Mesendoderm (in vitro differentiated cells): ENCODE measurements at places on chromosomes 2 and 18.
A peak's percentile ranks its signal among the peaks of the same experiment; 100 is the strongest.

GRCh38 chr2:42743659-42743990 lies 20.3 kb downstream of the OXER1 start:
- DNase-seq = no peak

GRCh38 chr18:33755391-33755790 lies 177.4 kb downstream of the ASXL3 start:
- DNase-seq = no peak

DNA sequence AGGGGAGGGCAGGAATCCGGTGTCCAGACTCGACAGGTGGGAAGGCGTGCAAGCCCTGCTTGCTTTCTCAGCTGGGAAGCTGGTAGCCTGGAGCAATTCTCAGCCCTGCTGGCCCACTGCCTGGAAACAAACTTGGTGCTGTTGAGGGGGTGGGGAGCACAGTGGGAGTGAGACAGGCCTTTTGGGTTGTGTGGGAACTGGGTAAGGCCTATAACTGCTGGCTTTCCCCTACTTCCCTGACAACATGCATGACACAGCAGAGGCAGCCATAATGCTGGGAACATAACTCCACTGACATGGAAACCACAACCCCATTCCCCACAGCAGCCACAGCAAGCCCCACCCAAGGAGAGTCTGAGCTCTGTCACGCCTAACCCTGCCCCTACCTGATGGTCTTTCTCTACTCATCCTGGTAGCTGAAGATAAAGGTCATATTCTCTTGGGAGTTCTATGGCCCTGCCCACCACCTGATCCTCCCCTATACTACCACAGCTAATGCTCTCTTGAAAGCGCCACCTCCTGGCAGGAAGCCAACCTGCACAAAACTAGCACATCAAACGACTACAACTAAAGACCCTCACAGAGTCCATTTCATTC lies 122.9 kb upstream of the ACVR1C start:
- DNase-seq = peak; percentile 79

- DNase-seq = no peak
Measured at GRCh38 chr2:15511686-15512085, 49.4 kb downstream of the NBAS start.

DNA sequence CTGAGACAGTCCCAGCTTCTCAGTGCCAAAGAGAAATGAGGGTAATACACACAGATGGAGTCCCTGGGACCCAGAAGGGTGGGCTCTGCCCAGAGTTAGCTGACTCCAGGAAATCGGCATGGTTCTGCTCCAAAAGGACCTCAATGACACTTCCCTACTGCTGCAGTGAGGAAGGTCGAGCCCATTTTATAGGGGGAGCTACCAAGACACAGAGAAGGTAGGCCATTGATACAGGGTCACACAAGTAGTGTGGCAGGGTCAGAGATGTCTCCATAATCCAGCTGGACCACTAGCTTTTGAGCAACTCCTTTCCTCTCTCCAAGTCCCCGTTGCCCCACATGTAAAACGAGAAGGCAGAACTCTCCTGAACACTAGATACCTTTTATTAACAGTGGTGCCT lies 276.9 kb downstream of the MYCN start:
- DNase-seq = no peak

- DNase-seq = no peak
Measured at GRCh38 chr2:23483791-23484190, 98.8 kb downstream of the KLHL29 start.

DNA sequence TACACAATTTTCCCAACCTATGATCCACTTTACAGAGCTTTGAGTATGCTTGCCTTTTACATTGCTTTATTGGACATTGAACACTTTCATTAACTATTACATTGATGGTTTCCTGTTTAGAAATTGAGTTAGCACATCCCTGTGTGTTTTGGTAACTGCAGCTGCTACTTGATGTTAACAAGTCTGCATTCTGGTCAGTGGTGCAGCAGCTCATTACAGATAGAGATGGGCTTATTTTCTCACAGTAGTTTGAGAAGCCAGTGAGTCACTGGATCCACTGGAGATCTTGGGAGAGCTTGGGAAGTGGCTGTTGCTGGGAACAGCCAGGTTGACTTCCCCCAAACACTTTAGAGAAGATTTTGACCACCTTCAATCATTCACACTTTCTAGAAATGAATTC lies 150.5 kb downstream of the ARHGAP15 start:
- no peak for DNase-seq

GRCh38 chr2:239143858-239144712 lies 256.7 kb downstream of the HDAC4 start:
- DNase-seq = peak; percentile 69

DNA sequence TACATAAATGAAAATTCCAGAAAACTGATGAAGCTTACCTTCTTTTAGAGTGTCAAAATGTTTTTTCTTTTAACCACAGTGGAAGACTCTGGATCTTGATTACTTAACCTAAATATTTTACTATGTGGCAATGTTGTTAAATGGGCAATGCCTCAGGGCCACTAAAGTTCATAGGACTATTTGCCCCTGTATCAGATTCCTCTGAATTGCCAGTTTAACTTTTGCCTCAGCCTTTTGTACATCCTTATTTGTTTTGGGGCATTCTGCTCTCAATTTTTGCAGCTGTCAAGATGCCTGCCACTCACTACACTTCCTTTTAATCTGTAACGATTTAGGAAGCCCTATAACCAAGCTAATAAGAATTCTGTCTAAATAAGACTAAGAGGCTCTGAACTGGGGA lies 31.7 kb upstream of the SERTAD2 start:
- DNase-seq = no peak

- no peak for DNase-seq
Measured at GRCh38 chr18:23683671-23684070, 5.6 kb upstream of the LAMA3 start.

DNA sequence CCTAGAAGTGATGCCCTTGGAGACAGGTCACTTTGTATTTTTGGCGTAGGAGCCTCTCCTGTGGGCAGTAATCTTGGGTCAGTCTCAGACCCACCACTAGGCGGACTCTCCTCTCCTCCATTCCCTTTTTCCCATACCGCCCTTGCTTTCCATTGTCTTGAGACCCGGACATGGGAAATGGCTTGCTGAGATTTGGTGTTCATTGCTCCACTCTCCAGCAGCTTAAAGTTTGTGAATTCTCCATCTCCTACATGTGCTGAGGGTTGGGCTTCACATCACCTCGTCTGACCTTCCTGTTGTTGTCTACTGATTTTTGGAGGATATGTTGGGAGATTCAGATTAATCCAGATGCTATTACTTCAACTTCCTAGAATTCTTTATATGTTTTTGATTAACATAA lies 159.2 kb upstream of the RAB12 start:
- peak; percentile 80 for DNase-seq

DNA sequence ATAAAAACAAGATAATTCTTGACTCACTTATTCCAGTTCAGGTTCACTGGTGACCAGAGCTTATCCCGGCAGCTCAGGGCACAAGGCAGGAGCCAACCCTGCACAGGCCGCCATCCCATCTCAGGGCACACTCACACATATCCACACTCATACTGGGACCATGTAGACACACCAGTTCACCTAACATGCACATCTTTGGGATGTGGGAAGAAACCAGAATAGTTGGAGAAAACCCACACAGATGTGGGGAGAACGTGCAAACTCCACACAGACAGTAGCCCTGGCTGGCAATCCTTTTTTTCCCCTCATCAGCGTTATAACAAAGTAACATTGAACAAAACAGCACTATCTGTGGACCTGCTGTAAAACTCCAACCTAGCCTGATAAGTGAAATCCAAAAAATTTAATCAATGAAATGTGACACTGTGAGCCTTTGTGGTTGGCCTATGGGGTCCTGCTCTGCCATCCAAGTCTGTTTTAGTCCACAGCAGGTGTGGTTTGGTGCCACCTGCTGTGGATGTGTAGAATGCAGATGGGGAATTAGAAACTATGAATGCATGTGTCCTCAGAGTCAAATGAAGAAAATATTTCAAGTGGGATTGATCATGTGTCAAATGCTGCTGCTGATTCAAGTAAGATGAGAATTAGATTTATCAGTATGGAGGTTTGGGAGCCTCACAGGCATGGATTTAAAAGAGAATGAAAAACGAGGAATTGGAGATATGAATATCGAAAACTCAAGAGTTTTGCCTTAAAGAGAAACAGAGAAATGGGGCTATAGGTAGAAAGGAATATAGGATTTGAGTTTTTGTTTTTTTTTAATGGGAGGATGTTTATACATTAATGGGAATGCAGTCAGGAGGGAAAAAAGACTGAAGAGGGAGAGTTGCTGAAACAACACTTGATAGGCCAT lies 47.0 kb downstream of the UGP2 start:
- peak; percentile 85 for DNase-seq

GRCh38 chr2:226273440-226273839 lies 526.2 kb downstream of the IRS1 start:
- DNase-seq = no peak

DNA sequence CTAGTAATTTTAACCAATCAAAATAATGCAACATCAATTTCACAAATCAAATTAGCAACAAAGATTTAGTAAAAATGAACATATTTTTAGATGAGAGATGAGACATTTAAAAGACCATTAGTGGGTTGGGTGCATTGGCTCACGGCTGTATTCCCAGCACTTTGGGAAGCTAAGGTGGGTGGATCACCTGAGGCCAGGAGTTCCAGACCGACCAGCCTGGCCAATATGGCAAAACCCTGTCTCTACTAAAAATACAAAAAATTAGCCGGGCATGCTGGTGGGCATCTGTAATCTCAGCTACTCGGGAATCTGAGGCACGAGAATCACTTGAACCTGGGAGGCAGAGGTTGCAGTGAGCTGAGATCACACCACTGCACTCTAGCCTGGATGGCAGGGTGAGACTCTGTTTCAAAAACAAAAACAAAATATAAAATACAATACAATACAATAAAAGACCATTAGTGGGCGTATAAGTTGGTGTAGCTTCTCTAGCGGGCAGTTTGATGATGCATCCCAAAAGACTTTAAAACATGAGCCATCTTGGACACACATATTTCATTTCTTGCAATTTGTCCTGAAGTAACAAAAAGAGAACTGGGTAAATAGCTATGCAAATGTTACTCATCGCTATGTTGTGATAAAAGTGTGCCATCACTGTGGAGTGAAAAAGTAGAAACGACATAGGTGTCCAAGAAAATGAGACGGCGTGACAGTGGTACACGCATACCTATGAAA lies 101.8 kb downstream of the COL6A3 start:
- DNase-seq = no peak

- peak; percentile 8 for DNase-seq
Measured at GRCh38 chr2:105397953-105398335, 907 bp downstream of the FHL2 start.

DNA sequence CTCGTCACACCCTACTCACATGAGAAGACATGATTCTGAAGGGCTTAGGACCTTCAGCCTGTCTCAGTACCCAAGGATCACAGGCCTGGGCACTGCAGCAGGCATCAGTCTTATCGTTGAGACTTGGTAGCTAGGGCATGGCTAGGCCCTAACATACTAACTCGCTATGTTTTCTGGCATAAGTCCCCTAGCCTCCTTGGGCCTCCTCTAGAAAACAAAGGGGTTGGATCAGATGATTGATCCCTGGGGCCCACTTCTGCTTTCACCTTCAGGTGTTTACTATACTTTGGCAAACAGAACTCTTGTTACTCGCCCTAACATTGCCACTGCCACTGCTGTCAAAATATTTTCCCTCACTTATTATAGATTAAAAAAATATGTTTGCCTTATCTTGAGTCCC lies 44.2 kb downstream of the VSNL1 start:
- no peak for DNase-seq

DNA sequence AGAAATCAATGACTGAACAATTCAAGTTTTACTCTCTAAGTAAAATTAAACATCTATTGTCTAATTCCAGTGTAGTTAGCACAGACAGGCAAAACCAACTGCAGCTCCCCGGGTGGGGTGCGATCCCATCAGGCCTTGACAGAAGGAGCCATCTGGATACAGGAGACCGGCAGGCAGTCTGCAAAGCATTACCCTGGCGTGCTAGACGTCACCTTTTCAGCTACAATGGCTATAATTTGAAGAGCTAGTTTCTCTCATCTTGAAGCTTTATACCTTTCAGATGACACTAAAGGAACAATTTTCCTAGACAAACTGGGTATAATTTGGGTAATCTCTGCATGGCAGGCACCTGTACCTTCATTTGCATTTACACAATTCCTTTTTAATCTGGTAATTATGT lies 761.5 kb upstream of the SOX11 start:
- no peak for DNase-seq

- no peak for DNase-seq
Measured at GRCh38 chr2:41913921-41914609, 133.8 kb upstream of the PKDCC start.

DNA sequence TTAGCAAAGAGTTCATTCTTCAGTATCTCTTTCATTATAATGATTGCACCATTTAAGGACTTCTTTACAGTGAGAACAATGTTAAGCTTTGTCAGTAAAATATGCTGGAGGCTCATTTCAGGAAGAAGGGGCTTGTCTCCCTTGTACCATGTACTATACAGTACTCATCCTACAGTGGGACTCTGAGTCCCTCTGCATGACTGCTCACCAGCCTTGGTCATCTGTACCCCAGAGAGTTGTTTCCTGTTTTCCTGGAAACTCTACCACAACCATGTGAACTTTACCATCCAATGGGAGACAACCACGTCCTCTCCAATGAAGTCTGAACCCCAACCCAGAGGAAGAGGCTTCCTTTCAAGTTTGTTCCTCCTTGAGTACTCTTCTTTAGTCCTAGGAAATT lies 1171.1 kb upstream of the CRIM1 start:
- DNase-seq = no peak

DNA sequence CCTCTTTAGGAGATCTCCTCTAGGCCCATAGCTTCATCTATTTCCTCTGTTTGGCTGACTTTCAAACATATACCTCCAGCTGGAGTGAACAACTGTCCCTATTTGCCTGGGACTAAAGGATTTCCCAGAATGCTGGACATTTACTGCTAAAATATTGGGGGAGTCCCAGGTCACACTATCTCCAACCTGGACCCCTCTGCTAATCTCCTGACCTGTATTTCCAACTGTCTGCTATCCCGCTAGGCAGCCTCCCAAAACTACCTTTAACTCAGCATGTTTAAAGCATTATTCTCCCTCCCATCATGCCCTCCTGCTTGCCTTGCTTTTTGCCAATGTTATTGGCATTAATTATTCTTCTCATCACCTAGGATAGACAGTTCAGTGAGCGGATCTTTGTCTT lies 77.1 kb downstream of the THADA start:
- no peak for DNase-seq

DNA sequence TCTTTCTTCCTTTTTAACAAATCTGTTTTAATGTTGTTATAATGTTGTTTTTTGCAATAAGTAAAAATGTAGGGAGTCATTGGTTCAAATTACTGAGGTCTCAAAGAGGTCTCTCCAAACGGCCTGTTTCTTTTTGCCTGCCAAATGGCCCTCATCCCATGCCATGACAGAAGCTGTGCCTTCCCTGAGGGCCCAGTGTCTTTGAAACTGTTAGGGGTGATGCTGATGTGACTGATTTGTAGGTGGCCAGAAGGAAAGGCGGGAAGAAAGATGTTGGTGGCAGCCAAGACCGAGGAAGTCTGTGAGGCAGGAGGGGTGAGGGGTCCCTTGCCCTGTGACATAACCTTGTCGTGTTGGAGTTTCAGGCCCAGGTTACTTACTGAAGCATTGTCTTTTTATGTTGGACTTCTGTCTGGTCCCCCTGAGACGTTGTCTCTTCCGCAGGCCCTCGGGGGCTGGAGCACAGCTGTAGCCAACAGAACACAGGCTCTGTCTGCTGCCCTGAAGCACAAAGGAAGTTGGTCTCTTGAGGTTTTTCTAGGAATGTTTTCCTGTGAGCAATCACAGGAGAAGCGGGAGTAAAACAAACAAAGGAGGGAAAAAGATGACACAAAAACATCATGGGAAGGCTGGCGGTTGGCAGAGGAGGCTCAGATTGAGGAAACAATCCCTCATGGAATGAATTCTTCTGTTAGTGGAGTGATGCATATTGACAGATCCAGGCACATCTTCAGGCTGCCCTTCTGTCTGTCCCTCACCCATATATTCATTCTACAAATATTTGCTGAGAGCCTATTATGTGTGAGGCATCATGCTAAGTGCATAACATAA lies 4.9 kb upstream of the ST3GAL5 start:
- DNase-seq = peak; percentile 62
